Mammary epithelial cell (primary cell): ENCODE measurements at places on chromosomes 7 and 10. TPM values are rescaled to one million over a fixed set of nuclear protein-coding genes. Genes with fewer than 3 reads are reported as not detected.

DNA sequence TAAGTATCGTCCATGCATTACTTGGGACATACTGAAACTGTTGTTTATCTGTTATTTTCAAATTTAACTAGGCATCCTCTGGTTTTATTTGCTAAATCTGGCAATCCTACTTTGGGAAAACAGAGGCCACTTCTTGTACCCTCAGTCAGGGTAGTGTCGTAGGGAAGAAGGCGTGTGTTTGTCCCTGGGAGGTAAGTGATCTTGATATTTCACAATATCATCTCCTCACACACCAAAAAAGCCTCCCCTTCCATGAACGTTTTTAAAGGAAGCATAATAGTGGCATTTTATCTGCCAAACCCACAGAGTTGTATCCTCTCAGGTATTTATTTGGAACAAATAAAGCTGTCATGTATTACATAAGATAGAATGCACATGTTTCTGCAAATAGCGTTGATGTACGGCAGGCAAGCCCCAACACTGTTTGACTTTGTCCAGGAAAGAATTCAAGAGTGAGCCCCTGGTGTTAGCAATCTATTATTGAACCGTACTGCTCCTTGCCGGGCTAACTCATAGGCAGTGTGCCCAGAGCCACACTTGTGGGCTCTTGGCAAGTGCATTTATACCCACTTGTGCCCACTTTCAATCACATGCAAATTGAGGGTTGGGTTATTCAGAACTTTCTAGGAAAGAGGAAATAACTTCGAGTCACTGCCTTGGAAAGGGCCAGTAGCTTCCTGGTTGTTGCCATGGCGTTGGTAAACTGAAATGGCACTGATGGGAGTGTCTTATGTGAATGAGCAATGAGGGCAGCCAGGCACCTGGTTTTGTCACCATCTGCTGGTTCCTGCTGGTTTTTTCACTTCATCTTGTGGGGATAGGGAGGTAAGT lies 266.0 kb downstream of the USP6NL start:
- DNase-seq = no peak

GRCh38 chr10:10389182-10389581 lies 628.5 kb upstream of the CELF2 start:
- no peak for DNase-seq

DNA sequence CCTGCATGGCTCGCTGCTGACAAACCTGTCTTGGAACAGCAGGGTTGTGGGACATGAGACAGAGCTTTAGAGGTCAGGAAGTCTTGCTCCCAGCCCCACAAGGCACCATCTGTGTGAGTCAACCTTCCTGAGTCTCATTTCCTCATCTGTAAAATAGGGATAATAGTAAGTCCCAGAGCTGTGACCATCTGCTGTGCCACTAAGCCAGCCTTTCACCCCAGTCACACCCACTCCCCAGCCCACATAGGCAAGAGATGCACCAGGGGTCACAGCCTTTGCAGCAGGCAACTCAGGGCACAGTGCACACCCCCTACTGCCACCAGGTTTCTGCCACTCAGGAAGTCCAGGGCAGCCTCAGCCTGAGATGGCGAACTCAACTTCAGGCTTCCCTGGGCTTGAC lies 29.4 kb upstream of the CDH23 start:
- DNase-seq = peak; percentile 21

GRCh38 chr7:149595541-149595940 lies 97.9 kb upstream of the ZNF746 start:
- no peak for DNase-seq

- no peak for DNase-seq
Measured at GRCh38 chr7:134777470-134777869, 2.0 kb upstream of the CALD1 start.

- no peak for DNase-seq
Measured at GRCh38 chr10:129863201-129863663, 100.8 kb downstream of the EBF3 start.

DNA sequence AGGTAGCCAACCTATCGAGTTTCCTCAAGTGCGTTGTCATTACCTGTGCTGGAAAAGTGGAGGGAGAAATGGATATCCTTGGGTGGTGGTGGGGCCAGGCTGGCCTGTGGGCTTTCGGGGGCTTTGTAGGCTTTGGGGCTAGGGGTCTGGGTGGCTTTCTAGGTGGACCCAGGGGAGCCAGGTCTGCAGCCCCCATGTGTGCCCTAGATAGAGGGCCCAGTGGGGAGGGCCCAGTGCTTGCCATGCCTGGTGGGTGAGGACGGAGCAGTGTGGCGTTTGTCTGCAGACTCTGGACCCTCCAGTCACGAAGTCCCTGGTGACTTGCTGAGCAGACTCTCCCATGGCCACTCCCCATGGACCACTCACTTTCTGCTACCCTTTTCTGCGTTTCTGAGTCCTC lies 19.7 kb downstream of the EMX2 start:
- DNase-seq = no peak

DNA sequence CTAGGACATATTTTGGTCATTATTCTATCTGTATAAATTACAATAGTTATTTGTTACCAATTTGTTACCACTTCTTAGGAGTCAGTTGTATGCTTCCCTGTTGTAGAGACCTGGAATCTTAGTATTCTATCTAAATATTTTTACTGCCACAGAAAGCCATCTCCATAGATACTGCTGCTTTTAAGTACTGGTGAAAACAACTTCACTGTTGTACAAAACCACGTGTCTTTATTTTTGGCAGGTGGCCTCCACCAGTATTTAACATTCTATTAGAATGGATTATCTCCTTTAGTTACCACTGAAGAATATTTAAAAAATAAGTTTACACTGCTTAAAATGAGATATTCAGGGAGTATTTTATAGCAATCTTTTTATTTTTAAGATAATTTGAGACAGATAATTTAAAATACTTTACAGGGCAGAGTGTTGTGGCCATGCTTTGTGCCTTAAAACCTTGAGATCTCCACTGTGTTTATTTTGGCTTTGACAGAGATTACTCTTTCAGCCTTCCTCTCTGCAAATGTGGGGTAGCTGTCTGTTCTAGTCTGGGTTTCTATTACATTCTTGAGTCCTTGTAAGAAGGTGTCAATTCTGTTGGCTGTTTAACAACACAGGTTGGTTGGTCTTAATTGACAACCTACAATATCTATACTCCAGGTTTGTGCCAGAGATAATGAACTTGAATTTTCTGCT lies 185.6 kb downstream of the LRRC4 start:
- DNase-seq = no peak

DNA sequence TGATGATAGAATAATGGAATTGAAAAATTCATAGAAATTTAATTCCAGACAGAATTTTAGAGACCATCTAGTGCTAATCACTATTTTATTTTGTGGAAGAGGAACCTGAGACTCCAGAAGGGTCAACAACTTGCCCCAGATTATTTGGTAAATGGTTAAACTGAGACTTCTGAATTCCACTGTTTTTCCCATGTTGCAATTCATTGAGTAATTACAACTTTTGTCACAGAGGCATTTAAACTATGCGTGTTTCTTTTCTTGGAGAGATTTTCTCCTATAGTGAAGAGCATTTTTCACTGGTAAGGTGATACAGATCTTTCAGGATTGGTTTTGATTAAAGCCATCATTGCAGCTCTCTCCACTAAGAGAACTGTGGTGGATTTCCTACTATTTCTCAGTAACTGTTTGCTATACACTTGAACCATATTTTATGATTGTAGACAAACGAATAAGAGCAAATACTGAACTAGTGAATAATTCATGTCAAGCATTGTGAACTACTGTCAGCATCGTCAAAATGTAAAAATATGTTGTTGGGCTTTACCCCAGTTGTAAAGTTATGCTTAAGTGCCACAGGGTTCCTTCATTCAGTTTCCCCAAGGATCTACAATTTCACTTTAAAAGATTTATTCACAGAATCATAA lies 26.5 kb downstream of the LRGUK start:
- DNase-seq = no peak

DNA sequence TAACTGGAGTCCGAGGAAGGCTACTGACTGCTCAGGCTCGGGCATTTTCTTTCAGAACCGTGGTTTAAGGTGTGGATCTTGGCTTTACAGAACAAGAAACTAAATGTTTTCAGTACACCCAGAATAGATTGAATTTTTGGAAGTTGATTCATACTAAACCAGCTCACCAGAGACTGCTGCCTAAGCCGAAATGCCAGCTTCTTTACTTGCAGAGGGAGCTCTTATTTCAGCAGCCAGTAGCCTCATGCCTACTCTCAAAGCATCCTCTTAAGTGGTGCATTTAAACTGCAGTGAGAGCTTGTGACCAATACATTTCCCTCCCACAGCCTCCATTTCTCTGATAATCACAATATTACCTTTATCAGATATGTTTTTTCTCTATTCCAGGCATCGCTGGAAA lies 615.1 kb downstream of the SUGCT start:
- peak; percentile 20 for DNase-seq

DNA sequence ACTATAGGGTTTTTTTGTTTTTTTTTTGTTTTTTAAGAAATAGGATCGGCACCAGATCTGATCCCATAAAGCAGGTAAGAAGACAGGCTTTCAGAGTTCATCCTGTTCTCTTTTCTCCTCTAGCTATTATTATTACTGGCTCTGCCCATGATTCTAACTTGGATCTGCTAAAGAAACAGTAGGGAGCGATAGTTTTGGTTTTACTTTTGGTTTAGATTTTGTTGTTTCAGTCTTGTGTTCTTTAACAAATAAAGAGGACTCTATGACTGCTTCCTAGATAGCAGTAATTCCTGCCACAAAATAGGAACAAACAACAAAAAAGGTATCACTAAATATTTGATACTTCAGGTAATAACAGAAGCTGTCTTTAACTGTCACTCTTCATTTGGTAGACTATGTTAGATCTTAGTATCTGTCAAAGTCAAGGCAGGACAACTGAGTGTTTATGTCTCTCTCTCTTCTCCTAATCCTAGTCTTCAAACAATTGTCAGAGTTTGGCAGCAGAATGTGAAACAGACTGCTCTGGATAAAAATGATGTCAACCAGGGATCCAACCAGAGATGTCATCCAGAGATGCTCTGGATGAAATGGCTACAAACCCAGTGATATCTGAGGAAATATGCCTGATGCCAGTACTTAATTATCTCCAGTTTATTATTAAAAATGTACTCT lies 99.8 kb downstream of the KMT2C start:
- no peak for DNase-seq

GRCh38 chr10:76334255-76334654 lies 902.8 kb downstream of the LRMDA start:
- DNase-seq = no peak

DNA sequence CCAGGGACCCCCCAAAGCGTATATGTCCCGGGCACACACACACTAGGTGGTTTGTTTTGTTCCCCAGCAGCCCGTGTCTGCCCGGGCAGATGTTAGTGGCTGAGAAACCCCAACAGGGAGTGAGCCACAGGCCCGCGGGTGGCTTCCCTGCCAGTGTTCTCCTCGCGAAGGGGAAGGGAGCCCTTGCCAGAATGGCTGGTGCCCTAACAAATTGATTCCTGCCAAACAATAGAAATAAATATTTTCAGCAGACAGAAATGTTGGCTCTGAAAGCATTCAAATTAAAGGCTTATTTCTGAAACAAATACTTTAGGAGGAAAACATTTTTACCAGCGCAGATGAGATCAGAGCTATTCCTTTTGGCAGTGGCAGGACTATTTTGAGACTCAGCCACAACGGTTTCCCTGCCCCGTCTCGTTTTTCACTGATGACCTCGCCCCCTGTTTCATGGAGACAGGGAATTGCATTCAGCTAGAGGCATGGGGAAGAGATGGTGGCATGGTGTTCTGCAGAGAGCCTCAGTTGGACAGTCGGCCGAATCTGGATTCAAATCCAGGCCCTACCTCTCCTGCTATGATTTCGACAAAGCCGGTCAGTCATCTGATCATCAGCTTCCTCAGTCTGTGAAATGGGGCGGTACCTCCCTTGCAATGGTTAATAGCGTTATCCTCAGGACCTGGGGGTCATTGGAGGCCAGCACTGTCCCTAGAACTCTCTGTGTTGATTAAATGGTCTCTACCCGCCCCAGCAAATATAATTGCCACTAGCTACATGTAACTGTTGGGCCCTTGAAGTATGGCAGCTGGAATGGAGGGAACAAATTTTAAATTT lies 84.5 kb downstream of the CUX1 start:
- no peak for DNase-seq

GRCh38 chr7:150332852-150333635 lies 8.4 kb downstream of the RARRES2 start:
- DNase-seq = no peak

DNA sequence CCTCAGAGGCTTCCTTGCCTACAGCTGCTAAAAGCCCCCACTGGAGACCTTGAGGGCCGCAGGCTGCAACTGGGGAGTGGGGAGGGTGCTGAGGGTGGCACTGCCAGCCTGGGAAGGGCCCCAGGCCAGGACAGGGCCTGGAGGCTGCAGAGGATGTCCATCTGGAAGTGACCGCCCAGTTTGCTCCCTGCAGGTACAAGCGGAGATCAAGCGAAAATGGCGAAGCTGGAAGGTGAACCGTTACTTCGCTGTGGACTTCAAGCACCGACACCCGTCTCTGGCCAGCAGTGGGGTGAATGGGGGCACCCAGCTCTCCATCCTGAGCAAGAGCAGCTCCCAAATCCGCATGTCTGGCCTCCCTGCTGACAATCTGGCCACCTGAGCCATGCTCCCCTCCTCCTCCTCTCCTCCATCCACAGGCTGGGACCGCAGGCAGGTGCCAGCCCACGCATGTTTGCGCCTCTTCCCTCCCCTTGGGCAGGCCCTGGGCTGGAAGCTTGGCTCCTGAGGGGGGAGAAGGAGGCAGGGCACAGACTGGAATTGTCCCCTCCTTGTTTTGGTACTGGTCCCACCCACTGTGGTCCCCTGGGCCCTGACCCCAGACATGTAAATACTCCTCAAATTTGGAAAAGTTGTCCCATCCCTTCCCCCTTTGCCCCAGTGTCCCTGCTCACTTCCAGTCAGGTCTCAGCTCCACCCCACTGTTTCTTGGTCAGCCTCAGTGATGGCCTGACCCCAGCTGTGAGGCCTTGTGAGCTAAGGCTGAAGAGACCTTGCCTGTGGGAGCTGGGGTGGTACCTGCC lies 54.4 kb downstream of the ADCYAP1R1 start:
- no peak for DNase-seq

- peak; percentile 34 for DNase-seq
Measured at GRCh38 chr10:119595676-119596515, 868 bp downstream of the TIAL1 start.

DNA sequence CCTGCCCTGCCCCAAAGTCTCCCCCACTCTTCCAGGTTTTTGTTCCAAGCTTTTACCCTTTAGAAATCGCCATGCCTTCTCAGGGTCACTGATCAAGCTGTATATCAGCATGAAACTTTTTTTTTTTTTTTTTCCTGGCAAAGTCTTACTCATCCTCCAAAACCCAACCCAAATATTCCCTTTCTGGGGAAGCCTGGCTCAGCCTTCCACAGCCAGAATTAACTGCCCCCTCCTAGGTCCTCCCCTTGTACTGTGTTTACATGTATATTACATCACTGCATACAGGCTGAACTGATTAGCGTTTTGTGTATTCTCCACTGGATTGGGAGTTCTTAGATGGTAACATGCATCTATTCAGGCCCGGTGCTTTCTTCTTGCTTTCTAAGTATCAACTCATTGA lies 4.6 kb upstream of the NOBOX start:
- peak; percentile 62 for DNase-seq

TYW1B gene
- 1.3 TPM for total RNA-seq

PAOX gene
- total RNA-seq = 7.2 TPM

POLR3A gene
- 20.8 TPM for total RNA-seq

PNLIP gene
- total RNA-seq = not detected in 2 replicates

RBP3 gene
- total RNA-seq = not detected in 2 replicates

GALNT11 gene
- 49.2 TPM for total RNA-seq

PKD2L1 gene
- total RNA-seq = not detected

PDE1C gene
- total RNA-seq = 109 TPM

ITPRID1 gene
- total RNA-seq = 0.17 TPM

GHRHR gene
- total RNA-seq = not detected in 2 replicates

ZC3HAV1L gene
- 7.6 and 9.9 TPM in 2 replicates for total RNA-seq

ABHD11 gene
- 6.7 TPM for total RNA-seq
